Stimulated activated CD4-positive, alpha-beta T cell treated with anti-CD3 and anti-CD28 coated beads, Interleukin-4, amount 100 ng/mL, for 48 hours (primary cell): ENCODE measurements at places on chromosomes 5 and 9.
A peak's percentile ranks its signal among the peaks of the same experiment; 100 is the strongest.

DNA sequence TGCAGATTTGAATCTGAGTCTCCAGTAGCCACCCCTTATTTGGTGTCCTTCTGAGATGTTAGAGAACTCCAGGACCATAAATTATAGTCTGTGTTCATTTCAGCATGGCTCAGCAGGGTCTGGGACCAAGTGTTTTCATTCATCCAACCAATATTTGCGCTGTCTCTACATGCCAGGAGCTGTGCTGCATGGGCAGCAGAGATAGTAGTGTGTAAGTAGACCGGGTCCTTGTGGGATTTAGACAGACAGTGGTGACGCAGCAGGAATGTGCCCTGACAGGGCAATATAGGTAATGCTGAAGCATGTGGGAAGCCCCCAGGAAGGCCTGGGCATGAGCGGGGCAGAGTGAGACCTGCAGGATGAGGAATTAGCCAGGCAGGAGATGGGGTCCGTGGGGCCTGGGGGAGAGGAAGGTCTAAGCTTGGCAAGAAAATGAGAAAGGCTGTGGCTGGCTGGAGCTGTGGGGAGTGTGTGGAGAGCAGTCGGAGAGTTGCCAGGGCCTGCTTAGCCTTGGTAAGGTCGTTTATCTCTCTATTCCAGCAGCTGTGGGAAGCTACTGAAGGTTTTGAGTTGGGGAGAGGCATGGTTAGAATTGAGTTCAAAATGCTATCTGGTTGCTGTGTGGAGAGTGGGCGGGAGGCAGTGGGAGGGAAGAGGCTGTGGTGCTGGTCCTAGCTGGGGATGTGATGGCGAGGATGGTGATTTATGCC lies 16.8 kb downstream of the STXBP1 start:
- DNase-seq = no peak

GRCh38 chr9:16202914-16203728 lies 650.3 kb downstream of the CCDC171 start:
- DNase-seq = no peak

DNA sequence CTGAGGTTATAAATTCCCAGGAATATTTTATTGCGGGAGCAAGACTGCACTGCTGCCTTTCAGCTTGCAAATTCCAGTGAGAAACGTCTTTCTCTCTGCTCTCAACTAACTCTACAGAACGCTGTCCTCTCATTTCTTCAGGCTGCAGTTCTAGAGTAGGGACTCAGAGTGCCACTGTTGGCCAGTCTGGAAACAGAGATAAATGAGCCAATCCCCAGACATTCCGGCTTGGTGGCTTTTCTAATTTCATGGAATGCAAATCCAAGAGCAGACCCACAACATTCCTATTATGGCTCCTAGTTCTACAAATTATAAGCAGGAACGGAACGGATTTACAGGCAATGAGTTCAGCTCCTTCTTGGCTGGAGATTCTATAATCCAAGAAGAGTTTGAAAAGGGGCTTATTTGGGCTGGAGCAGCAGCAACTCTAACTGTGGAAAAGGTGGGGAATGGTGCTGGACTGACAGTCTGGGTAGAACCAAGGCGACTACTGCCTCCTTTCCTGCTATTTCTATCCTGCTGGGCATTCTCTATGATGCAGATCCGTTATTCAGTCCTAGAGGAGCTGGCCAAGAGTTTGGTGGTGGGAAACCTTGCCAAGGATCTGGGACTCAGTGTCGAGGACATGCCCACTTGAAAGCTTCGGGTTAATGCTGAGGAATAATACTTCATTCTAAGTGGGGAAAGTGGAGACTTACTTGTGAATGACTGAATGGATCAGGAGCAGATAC lies 9.3 kb downstream of the PCDHGA12 start:
- DNase-seq = no peak

GRCh38 chr5:112706446-112707016 lies 31.2 kb upstream of the APC start:
- DNase-seq = no peak

DNA sequence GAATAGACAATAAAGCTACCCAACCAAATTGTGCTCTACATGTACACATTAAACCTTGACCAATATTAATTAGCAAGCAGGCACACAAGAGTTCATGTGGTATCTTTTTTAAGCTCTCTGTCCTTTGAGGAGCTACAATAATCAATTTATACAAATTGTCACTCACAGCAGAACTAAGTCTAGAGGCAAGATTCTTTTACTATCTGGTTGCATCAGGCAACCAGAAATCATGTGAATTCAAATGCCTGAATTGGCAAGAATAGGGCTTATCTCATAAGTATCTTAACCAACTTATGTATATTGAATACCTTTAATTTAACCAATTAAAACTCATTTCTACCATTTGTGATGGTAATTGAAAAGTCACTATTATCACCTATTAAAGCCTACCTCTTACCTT lies 145.5 kb upstream of the HAPLN1 start:
- DNase-seq = no peak

- no peak for DNase-seq
These were observed 265.2 kb upstream of the MSX2 start for GRCh38 chr5:174459071-174459702.

DNA sequence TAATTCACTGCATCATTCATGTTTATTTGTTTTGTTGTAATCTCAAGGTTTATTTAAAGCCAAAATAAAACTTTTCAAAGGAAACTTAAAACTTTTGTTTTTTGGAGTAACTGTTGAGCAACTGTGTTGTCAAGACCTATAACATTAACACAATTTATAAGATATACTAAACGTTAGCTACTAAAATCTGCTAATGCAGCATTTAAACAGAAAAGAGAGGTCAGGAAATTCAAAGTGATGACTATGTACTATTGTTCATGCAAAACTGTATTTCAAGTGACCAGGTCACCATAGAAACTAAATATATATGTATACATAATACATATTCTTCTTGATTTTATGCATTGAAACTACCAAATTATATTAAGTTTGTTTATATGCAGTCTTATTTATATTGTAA lies 1740.9 kb downstream of the EFNA5 start:
- no peak for DNase-seq

DNA sequence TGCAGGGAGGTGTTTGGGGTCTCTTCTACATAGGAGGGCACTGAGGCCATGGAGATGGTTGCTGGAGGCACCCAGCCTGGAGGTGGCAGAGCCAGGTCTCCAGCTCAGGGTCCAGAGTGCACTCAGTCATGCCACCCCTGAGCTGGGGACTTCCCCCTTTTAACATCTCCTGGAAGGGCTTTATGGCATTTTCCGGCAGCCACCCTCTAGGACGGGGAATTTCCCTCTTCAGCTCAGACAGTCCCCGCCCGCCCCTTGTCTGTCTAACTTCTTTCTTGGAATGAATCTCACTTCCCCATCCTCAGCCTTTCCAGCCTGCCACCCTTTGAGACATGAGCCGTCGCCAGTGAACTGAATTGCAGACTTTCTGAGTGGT lies 49.9 kb downstream of the COL15A1 start:
- peak; percentile 44 for DNase-seq

DNA sequence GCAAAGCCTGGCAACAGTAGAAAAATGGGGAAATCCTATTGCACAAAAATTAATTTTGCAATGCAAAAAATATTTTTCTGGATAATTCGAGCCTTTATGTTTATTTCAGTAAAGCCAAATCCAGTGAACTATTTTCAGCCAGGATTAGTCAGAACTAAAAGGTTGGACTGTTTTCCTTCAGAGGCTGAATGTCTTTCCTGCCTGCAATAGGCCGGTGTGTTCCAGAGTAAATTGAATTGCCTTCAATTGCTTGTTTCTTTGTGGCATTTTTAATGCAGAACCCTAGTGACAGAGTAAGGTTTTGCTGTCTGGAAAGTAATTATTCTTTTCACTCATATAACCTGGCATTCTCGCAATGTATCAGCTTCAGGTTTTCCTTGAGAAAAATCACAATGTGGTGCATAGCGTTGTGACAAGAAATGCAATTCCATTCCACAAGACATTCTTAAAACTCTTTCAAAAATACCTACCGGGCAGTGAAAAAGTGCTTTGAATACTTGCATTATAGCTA lies 183.7 kb downstream of the GLIS3 start:
- DNase-seq = no peak

GRCh38 chr5:127565586-127566270 lies 48.3 kb downstream of the PRRC1 start:
- DNase-seq = no peak

- no peak for DNase-seq
These were observed 163.7 kb downstream of the ROR2 start for GRCh38 chr9:91786132-91786896.

DNA sequence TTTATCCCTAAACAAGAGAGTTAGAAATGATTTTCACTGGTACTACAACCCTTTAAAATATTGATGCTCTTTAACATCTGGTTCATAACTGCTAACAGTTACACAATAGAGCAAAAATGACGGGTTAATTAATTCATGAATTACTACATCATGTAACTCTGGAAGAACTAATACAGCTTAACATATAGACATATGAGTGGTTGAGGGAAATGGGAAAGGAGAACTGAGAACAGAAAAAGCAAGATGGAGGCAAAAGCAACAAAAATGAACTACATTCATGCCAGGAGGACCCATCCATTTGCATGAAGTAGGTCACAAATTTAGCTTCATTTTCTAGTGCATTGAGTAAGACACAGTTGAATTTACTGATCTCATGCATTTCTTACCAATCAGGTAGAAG lies 61.8 kb downstream of the C9 start:
- DNase-seq = no peak

DNA sequence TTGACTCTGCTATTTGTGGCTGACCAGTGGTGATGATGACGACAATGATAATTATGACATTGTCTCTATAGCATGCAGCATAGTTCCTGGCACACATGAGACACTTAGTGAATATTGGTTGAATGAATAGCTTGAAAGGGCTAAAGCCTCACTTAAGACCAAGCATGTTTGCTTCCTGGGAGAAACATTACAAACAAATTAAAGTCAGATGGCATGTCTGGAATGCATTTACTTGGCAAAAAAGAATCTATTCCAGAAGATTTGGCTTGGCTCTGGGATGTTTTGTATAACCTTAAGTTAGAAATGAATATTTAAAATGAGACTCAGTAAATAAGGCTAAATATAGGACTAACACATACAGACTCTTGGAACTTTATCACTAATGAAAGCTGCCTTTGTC lies 21.6 kb downstream of the GAS1 start:
- no peak for DNase-seq

DNA sequence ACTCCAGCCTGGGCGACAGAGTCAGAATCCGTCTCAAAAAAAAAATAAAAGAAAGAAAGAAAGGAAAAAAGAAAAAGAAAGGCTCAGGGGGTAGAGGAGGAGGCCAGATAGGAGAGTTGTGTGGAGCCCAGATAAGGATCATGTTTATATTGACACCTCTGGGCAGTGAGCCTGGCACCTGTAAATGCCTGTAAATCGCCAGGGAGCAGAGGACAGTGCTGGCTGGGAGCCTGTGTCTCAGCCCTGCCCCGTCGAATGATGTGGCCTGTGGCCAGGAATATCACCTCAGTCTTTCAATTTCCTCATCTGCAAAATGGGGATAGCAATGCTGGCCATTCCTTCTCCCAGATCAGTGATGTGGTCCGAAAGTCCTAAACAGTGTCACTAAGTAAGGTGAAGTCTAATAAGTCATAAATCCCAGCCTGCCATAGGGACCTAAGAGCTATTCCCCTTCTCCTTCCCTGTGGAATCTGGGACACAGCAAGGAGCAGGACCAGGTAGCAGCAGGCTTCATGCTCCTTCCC lies 10.3 kb upstream of the ABO start:
- no peak for DNase-seq

- DNase-seq = no peak
These were observed 66.2 kb upstream of the GAS1 start for GRCh38 chr9:87013490-87013889.

- no peak for DNase-seq
These were observed 260.6 kb downstream of the DENND1A start for GRCh38 chr9:123669346-123669745.

- DNase-seq = peak; percentile 13
These were observed 373 bp downstream of the FBXW5 start for GRCh38 chr9:136944212-136944518.

- no peak for DNase-seq
These were observed 93.1 kb downstream of the PCDH1 start for GRCh38 chr5:141785135-141785534.
